Osteocyte (in vitro differentiated cells): ENCODE measurements at places on chromosomes 2 and 18.

DNA sequence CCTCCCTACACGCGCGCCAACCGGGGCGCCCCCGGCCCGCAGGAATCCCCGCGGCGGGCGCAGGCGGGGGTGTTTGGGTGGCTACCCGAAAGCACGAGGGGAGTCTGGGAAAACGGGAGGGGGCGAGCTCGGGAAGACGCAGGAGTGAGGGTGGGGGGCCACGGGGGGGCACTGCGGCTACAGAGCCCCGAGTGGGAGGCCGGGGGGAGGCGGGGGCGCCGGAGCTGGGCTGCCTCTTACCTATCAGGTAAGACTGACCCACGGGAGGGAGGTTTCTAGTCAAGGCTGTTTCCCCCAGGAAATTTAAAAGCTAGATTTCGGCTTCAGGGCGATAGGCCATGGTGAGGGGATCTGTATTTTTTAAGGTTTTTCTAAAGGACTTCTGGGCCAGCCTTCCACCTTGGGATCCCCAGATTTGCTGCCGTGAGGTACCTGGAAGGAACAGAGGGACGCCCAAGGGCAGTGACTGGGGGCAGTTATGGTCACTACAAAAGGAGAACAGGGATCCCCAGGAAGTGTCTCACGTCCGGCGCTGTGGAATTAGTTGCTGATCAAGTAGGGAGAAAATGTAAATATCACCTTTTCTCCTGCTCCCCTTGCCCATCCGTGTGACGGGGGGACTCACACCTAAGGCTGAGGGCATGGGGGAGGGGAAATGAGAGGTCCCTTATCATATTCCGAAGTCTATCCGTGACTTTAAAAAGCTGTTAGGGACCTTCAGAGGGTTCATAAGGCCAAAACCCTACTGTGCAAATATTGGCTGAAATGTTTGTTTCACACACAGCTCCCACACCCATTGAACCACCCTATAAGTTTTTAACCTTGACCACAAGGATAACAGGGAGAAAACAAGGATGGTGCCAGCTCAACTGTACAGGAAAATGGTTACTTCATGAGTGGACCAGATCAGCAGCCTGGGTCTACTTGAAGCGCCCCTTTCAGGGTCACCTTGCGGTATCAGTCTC lies 638 bp upstream of the IRS1 start:
- DNase-seq, result no peak

DNA sequence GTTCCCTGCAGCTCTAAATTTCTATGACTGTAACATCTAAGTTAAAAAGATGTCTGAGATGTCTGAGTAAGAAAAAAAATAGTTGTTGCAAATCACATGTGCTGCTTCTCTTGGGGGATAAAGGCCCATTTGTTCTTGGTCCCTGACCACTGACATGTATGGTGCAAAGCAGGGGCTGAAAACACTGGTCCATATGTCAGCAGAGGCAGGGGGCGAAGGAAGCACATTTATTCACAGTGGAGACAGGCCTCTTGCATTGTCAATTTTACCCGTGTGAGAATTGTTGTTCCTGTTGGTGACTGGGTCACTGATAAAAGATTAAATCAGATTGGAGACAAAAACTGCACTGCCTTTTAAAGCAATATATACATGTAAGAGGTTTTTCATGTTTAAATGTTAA lies 38.8 kb downstream of the PRKCE start:
- no peak for DNase-seq

DNA sequence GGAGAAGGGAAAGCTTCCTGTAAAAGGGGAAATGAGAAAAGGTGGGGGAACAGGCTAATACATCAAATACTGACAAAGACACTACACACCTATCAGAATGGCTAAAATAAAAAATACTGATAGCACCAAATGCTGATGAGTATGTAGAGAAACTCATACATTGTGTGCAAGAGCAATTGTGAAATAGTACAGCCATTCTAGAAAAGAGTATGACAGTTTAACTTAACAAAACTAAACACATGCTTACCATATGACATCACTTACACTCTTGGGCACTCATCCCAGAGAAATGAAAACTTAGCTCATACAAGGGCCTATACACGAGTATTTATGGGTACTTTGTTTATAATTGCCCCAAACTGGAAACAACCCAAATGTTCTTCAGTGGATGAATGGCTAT lies 53.4 kb downstream of the ZNF638 start:
- no peak for DNase-seq

DNA sequence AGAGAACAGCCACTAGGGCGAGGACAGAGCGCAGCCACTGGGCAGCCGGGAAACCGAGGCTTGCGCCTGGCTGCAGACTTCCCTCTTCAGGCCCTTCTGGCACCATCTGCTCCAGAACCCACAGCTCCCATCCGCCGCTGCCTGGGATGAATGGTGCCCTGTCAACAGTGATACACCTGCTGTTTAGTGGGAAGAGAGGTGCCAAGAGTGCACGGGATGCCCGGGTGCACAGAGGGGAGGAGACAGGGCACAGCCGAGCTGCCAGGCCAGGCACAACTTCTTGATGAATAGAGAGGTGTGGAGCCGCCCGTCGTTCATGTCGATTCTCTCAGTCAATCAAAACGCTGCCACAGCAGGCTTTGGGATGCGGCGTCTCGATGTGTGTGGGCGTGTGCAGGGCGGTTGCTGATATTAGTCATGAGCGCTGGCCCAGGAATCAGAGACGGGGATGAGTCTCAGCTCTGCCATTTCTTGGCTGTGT lies 39.5 kb downstream of the RRM2 start:
- no peak for DNase-seq
